Mesenchymal stem cell (in vitro differentiated cells and primary cell): ENCODE measurements at places on chromosomes 5 and 9.
A peak's percentile ranks its signal among the peaks of the same experiment; 100 is the strongest.

- no peak for DNase-seq
Measured at GRCh38 chr5:135231289-135231688, 167.7 kb downstream of the MACROH2A1 start.

GRCh38 chr5:160312134-160312959 is at the start of gene CCNJL:
Gene CCNJL (minus strand): TSS chr5:160312564. CDS start chr5:160311923, 641 bp downstream.
- peak; percentile 61 for DNase-seq

GRCh38 chr9:77712533-77713130 is 64.5 kb upstream of the GNA14 start:
- peak; percentile 83 for DNase-seq

DNA sequence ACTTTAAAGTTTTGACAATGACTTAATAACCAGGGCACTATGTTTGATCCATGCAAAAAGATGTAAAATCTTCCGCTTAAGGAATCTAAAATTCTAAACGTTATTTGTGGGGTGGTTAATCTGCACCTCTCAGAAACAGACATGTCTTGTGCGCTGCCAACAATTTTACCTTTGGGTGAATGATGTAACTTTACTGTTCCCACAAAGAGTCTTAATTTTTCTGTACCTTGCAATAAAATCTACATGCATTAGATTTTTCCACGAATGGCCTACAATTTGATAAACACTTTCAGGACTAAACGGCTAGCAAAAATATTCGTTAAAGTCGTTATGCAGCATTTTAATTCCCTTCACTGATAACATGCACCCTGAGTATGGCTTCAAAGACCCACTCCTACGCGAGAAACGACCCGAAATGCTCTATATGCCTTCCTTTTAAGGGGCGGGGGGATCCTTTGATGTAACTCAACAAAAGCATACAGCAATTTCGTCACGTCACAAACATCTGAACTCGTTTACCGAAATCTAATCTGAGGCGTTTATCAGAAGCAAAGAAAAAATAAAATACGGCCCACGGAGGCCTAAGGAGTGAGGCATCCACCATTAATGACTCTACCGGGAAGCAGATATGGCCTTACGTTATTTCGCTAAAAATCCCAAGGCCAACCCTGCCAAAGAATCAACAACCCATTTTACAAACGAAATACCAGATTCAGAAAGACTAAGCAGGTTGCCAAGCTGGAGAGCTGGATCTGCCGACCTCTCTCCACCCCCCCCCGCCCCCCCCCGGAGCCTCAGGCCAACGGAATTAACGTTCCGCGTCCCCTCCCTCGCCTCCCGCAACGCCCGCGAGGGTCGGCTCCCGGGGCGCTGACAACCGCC is 621 bp downstream of the AK6 start:
- peak; percentile 69 for DNase-seq

DNA sequence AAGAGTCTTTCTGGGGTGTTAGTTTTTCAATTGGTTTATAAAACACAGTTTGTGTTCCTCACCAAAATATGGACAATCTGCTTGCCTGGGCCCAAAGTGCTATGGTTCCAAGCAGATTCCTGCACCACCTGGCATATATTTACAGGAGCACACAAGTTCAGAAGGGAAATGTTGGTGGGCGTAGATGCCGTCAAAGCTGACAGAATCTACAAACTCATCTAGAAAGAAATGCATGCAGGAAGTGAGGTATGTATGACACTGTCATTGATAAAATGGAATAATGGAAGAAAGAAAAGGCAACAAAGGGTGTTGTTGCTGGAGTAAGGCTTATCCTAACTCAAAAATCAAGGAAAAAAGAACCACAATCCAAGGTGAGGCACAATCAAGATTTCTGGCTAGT is 225.8 kb downstream of the MLLT3 start:
- DNase-seq = no peak

- peak; percentile 34 for DNase-seq
Measured at GRCh38 chr5:124980163-124980941, 233.9 kb upstream of the ZNF608 start.

GRCh38 chr5:157172403-157172802 is 6.3 kb upstream of the GARIN3 start:
- DNase-seq = no peak

GRCh38 chr5:99129768-99130501 is 201.1 kb upstream of the CHD1 start:
- peak; percentile 7 for DNase-seq

- peak; percentile 86 for DNase-seq
Measured at GRCh38 chr5:54902791-54903473, 82.5 kb downstream of the ESM1 start.

GRCh38 chr5:1481959-1482331 is 36.7 kb upstream of the SLC6A3 start:
- no peak for DNase-seq

DNA sequence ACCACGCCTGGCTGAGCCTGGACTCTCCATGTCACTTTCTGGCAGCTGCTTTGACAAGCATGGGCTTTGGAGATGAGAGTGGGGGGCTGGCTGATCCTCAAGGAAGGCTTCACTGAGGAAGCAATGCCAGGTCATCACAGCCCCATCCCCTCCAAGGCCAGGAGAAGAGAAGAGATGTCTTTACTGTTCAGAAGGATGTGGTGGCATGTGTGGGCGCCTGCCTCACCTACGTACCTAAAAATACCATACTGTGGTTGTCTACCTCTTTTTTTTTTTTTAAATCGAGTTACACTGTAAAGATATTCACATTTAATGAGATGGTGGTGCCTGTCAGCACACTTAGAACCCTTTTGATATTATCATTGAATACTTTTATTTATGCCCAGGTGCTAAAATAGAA is 26.4 kb upstream of the CTNNA1 start:
- DNase-seq = no peak

GRCh38 chr5:93585767-93586385 is 2.9 kb downstream of the NR2F1 start:
- DNase-seq = peak; percentile 63

GRCh38 chr5:9104571-9105339 is 441.1 kb downstream of the SEMA5A start:
- peak; percentile 27 for DNase-seq

- DNase-seq = peak; percentile 70
Measured at GRCh38 chr5:171450423-171451331, 31.2 kb downstream of the FGF18 start.

DNA sequence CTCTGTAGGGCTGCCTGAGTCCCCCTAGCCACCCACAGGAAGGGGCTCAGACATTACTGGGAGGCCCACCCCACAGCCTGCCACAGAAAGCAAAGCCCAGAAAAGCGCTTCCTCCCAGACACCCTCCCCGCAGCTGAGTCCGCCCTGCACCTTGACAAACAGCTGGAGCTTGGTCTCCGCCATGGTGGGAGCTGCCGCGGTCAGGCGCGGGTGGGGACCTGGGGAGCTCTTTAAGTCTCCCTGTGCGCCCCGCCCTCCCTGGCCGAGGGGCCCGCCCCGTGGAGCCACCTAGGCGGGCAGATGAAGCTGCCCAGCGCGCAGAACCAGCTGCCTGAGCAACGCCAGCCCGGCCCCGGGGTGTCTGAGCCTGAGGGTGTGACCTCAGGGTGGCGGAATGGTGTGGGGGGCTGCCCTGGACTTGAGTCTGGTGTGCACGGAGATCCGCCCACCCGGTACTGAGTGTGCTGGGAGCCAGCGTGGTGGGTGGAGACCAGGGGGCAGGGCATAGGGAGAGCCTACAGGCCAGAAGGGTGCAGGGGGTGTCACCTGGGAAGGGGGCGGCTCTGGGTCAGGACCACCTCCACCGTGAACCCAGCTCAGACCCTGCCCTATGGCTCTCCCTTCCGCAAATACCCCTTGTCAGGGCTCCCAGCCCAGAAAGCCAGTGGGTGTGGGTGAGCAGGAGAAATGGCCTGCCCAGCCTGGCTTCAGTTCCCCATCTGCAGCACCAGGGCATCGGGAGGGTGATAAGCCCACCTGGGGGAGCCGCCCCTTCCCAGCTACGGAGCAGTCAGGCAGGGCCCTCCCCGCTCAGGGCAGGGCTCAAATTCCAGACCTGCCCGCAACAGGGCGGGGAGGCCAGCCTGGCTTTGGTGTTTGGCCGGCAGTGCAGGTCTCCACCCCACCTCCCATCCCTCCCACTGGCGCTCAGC is at the start of gene CLIC3:
TSS of gene CLIC3 (minus strand) at position 208 of the 932 bp plus-strand sequence. CDS start at position 183, 25 bp downstream.
- peak; percentile 22 for DNase-seq

GRCh38 chr9:126403397-126403796 is 76.8 kb downstream of the MVB12B start:
- no peak for DNase-seq

- DNase-seq = no peak
Measured at GRCh38 chr5:16750445-16750844, 133.6 kb upstream of the RETREG1 start.

DNA sequence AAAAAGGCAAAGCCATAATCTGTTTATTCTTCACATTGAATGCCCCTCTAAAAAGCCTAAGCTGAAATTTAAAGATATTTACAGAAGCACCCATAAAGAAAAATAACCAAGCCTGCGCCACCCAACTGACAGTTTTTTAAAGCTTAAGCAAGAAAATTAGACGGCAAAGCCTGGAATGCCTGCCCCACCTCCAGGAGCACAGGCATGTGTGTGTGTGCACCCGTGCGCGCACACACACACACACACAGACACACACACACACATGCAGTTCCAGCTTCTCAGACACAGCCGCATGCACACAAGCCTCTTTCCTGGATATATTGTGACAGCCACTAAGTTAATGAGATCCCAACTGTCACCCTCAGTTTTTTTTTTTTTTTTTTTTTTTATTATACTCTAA is 88.2 kb downstream of the FRMD3 start:
- DNase-seq = no peak

- peak; percentile 60 for DNase-seq
Measured at GRCh38 chr9:72271613-72272478, 93.2 kb downstream of the ZFAND5 start.

DNA sequence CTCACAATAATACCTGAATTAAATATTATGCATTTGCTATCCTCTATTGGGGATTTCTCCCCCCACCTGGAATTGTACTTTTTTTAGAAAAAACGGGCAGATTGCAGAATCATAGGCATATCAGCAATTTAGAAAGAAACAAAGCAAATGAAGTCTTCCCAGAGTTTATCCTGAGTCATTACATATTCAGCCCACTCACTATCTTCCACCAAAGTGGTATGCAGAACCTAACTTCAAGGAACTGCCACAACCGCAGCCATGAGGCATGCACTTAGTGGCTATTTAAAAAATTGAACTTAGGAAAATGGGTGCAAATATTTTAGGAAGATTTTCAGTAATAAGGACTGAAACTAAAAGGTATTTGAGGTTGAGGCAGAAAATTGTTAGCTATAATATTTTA is 48.6 kb downstream of the UBAP1 start:
- DNase-seq = no peak

GRCh38 chr9:92299116-92299515 is 5.6 kb upstream of the IARS1 start:
- no peak for DNase-seq

DNA sequence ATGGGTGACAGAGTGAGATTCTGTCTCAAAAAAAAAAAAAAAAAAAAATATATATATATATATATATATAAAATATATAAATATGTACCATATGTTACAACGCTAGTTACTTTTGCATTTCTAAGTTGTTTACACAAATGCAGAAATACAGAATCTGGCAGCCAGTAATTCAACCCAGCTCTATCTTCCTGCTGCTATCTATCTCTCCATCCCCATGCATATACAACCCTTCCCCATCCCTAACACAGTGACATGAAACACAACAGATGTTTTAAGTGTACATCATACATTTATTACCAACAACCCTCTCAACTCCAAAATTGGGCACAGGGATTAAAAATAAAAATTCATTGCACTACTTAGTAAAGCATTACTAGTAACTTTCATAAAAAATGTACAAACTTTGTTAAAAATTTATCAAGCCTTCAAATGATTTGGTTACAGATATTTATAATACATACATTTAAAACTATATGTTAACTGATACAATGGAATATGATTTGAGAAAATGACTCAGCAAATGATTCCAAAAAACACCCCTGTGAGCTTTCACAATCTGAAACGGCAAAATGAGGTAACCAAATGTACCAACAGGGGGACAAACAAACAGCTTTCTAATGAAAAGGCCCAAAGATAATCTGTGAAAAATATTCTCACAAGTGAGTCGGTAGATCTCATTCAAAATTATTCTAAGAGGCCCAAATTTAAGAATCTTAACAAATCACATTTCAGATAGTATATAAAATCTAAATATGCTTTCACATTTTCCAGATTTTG is 63.8 kb downstream of the RNF38 start:
- no peak for DNase-seq

DNA sequence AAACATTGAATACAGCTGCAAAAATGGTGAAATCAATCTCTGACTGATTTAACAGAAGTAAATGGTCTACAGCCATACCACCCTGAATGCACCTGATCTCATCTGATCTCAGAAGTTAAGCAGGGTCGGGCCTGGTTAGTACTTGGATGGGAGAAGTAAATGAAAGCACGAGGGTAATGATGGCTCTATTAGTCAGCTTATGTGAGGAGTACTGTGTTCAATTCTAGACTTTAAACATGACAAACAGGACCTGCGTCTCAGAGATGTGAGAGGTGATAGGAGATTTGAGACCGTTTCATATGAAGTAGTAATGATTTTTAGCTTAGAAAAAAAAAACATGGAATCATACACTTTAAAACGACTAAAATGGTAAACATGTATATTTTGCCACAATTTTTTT is 77.1 kb upstream of the SUSD1 start:
- no peak for DNase-seq

DNA sequence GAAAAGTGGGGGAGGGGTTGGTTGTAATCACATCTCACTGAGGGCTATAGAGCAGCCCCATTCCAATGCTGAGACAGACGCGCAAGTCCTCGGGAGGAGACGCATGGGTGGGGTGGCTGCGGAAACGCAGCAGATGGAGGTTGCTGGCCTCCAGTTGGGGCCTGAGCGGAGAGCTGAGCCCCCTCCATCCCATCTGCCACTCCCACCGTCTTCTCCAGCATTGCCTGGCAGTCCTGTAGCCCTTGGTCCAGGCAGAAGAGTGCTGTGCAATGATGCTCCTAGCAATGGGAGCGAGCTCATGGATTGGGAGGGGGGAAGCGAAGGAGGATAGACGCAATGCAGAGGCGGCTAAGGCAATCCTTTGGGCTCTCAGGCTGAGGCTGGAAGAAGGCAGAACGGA is 79.4 kb upstream of the GLRA1 start:
- DNase-seq = no peak

- peak; percentile 77 for DNase-seq
Measured at GRCh38 chr5:173327084-173327947, 898 bp downstream of the STC2 start.

DNA sequence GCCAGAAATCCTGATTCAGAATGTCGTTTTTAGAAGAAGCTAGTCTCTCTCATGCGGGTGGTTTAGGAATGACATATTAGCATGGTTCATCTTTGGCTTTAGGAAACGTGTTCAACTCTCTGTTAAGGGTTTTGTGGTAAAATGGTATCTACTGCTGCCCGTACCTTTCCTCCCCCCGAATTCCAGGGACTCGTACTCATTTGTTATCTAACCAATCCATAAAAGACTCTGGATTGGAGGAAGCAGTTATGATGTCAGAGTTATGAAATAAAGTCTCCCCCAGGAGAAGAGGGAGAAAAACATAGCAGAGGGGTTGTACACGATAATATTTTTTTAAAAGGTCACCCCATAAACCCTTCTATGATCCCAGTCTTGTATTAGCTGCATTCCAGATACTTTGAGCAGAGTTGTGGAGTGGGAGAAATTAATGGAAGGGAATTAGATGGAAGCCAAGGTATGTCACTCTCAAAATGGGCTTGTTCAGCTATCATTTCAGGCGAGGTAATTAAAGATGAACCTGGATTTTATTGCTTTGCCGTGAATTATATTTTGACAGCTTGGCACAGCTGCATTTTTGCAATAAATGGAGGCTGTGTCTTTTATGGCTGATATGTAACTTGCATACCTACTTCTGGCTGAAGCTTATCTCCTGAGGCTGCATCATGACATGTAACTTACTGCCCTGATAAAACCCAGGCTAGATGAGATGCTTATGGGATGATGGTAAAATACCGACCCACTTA is 31.3 kb downstream of the RAI14 start:
- DNase-seq = peak; percentile 67
